RCC 7860 (cell line): ENCODE measurements at places on chromosomes 16 and 17.
A peak's percentile ranks its signal among the peaks of the same experiment; 100 is the strongest.

DNA sequence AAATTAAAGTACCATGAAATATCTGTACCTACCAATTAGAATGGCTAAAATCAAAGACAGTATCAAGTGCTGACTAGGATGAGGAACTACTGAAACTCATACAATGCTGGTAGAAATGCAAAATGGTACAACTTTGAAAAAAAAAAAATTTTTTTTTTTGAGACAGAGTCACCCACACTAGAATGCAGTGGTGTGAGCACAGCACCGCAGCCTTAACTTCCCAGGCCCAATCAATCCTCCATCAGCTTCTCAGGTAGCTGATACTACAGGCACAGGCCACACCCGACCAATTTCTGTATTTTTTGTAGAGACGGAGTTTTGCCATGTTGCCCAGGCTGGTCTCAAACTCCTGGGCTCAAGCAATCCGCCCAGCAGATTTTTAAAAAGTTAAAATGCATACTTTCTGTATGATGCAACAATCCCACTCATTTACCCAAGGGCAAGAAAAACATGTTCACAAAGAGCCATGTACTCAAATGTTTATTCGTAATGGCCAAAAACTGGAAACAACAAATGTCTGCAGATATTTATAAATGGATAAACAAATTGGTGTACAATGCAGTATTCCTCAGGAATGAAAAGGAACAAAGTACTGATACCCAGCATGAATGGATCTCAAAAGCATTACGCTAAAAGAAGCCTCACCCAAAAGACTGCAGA lies 8.7 kb downstream of the SMURF2 start:
- no peak for DNase-seq

GRCh38 chr17:74354123-74354522 lies 7.5 kb downstream of the BTBD17 start:
- no peak for DNase-seq

GRCh38 chr16:80198311-80199299 lies 342.2 kb upstream of the DYNLRB2 start:
- DNase-seq, result peak; percentile 38

GRCh38 chr17:8695916-8696415 lies 48.7 kb downstream of the CCDC42 start:
- no peak for DNase-seq

GRCh38 chr16:85064186-85064585 lies 36.6 kb downstream of the KIAA0513 start:
- no peak for DNase-seq

- no peak for DNase-seq
Observed at GRCh38 chr17:82884970-82885353, 45.1 kb upstream of the ZNF750 start.

DNA sequence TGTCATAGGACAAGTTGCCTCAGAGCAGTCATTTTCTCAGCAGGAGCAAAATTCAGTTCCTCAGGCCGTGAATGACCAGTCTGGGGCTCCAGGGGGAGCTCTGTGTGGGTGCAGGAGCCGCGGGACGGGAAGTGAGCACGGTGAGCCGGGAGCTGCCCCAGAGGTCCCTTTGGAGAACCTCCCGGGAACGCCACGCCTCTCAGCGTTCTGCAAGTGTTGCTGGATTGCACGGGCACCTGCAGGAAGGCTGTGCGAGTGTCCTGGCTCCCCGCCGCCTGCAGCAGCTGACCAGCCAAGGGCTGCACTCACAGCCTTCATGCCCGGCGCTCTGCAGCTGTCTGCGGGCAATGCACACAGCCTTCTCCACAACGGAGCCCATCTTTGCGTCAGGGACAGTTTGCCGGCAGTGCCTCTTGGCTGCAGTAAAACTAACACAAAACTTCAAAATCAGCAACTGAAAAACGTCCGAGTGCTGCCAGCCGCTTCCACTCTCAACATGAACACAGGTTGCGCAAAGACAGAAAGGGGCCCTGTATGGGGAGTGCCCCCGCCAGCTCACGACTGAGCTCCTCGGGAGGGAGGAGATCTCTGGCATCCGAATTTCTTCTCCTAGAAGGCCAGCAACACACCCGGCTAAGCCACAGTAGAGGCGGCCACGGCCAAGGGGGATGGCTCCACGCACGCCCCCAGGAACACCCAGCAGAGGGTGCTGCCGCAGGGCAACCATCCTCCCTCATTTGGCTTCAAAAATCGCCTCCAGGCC lies 16.0 kb downstream of the NDUFAF8 start:
- no peak for DNase-seq

DNA sequence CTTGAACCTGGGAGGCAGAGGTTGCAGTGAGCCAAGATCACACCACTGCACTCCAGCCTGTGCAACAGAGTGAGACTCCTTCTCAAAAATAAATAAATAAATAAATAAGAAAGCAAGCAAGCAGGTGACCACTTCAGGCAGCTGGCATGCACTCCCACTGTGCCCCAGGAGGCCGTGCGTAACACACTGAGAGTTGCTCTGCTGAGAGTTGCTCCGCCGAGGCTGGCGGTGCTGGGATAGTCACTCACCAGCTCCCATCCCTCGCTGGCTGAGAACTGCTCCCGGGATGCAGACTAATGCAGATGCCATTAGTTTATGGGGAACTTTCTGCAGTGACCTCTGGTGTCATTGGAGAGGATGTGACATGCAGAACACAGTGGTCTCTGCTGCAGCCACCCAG lies 105.7 kb upstream of the PLCG2 start:
- DNase-seq, result no peak

- DNase-seq, result no peak
Observed at GRCh38 chr16:12516621-12517309, 286.9 kb downstream of the CPPED1 start.

GRCh38 chr17:1629504-1630310 lies 1.1 kb upstream of the SLC43A2 start:
- DNase-seq, result peak; percentile 7

- no peak for DNase-seq
Observed at GRCh38 chr17:44766409-44767038, 7.7 kb downstream of the ADAM11 start.

DNA sequence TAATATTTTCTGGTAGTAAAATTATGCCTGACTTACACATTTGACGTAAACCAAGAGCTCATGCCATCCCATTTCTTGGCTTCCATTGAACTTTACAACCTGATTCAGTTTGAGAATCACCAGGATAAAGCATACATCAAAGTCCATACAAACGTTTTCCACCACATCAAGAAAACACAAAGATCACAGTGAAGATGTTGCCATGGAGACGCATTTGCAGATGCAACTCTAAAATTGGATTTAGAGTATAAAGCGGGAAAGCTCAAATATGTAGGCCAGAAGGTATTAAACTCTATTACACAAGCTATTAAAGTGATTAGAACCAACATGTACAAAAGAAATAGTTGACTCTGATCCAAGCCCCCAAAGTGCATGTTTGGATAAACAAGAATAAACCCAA lies 10.4 kb downstream of the C16orf46 start:
- DNase-seq, result no peak

DNA sequence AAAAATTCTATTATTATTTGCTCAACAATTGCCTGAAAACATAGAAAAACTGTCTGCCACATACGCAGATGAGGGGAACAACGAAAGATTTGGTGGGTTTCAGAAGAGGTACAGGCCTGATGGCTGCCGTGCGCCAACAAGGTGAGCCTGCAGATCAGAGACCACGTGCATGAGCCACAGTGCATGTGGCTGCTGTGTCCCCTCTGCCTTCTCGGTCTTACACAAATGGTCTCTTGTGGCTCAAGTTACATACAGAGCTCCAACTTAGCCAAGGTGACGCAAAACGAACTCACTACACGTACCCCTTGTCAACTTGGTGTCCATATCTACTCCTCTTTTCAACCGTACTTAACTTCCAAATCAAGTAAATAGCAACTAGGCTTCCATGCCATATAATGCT lies 82.3 kb downstream of the ADCY9 start:
- DNase-seq, result no peak

DNA sequence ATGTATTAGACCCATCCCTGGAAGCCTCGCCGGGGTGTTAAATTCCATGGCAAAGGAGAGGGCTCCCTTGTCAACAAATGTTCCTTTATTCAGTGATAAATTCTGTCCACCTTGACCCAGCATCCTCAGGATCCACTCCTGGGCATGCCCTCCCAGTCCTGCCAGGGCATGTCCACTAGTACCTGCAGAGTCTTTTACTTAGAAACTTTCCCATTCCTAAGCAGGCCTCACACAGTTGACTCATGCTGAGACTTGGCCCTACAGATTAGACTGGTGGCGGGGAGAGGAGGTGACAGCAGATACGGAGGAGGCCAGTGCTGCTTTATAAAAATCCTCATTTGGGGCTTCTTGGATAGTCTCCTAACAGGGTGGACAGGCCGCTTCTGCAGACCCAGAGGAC lies 88.8 kb downstream of the CYLD start:
- DNase-seq, result no peak

DNA sequence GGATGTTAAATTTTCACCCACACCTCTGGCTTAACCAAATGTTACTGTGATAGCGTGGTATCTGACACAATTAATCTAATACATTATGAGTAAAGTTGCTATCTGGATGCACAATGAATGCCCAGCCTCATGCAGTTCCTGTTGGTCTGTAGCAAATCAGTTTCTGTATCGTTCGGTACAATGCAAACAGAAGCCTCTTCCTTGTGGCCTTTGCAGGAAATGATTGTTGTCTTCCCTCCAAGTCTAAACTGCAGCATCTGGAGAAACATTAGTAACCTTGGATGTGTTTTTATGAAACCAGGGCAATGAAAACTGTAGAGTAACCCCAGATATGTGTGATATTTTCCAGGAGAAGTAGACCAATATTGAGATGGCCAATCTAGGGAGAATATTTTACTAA lies 46.8 kb downstream of the CYB561 start:
- no peak for DNase-seq

- no peak for DNase-seq
Observed at GRCh38 chr17:80018917-80019651, 16.6 kb downstream of the TBC1D16 start.

GRCh38 chr16:48607056-48607825 lies 2.7 kb downstream of the N4BP1 start:
- no peak for DNase-seq

DNA sequence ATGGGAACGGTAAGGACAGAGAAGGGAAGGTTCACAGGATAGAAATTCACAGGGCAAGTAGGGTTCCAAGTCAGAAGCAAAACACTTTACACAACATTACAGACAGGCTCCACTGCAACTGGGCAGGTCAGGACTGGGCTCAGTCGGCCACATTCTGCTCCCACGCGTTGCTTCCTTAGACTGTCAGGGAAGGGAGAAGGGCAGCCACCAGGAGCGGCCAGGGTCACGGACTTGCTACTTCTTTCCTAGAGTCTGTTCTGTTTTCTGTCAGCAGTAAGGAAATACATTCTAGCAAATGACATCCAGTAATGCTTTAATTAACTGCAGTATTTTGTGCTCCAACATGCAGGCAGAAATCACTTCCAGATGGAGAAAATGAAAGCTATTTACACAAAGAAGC lies 160.3 kb upstream of the RPH3AL start:
- no peak for DNase-seq

DNA sequence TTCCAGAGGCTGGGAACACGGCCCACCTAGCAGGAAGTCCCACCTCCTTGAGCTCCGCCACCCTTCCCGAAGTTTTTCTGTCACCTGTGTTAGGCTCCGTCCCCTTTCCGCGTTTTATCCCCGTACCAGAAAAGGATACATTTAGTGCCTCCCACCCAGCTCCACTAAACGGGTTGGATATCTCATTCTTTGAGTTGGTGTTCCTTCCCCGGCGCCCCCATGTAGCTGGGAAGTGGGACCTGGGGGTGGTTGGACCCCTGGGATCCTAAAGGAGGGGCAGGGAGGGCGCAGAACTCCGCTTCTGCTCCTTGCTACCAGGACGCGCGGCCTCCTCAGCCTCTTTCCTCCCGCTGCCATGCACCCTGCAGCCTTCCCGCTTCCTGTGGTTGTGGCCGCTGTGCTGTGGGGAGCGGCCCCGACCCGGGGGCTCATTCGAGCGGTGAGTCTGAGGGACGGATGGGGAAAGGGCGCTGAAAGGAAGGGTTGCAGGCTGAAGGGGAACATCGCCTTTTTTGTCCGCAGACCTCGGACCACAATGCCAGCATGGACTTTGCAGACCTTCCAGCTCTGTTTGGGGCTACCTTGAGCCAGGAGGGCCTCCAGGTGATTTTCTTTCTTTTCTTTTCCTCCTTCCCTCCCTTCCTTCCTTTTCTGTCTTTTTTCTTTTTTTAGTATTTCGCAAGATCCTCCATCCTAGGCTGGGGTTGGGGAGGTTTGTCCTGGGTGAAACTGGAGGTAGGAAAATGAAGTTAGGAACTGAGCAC lies 669 bp downstream of the RNF167 start:
- DNase-seq, result no peak

DNA sequence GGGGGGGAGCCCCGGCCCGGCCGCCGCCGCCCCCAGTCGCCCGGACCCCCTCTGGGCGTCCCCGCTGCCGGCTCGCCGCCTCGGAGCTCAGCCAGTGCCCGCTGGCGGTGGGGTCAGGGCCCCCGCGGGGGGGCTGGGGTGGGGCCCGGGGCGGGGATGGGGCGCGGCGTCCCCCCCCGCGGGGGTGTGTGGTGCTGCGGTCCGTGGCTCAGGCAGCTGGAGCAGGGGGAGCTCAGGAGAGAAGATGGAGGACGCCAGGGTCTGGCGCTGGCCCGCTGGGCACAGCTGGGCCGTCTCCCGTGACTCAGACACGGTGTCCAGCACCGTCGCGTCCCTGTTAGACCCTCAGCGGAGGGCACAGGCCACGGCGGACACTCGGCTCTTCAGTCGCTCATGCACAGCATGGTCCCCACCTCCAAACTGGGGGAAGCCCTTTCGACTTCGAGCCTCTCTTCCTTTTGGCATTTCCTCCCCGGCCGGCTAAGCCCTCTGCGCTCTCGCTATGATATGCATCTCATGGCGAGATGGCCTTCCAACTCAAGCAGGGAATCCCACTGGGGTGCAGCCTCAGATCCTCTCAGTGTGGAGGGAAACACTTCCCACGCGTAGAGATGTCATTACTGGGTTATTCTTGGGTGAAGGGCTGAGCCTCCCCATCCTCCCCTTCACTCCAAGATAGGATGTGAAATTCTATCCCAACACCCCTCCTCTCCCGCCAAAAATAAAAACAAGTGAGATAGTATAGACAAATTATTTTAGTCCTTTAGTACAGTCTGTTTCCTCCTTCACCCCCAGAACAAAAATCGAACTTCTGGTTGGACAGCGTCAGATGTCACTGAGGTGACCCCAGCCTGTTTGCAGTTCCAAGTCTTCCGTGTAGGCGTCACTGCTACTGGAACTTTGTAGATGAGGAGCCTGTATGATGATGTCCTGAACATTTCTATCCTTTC lies 522 bp upstream of the VEZF1 start:
- peak; percentile 60 for DNase-seq

DNA sequence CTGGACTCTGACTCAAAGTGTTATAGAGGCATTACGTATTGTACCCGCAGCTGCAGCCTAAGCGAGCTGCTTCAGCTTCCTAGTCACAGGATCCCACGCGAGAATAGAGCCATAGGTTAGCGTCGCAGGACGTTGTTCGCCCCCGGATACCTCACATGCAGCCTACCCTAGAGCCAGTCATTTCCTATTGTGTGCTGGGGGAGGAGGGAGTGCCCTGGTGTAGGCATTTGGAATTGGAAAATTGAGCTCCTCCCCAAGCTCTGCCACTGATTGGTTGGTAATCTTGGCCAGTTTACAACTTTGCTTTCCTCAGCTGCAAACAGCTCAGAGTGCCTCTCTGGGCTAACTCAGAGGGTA lies 530 bp downstream of the NAA60 start:
- peak; percentile 57 for DNase-seq

GRCh38 chr17:57644326-57644725 lies 100.8 kb downstream of the CCDC182 start:
- no peak for DNase-seq

GRCh38 chr16:89867918-89868317 lies 5.5 kb upstream of the TCF25 start:
- no peak for DNase-seq

- no peak for DNase-seq
Observed at GRCh38 chr16:73206151-73206707, 158.3 kb upstream of the ZFHX3 start.
